Neural crest cell (in vitro differentiated cells): ENCODE measurements at places on chromosomes 1 and 21.
A peak's percentile ranks its signal among the peaks of the same experiment; 100 is the strongest.

DNA sequence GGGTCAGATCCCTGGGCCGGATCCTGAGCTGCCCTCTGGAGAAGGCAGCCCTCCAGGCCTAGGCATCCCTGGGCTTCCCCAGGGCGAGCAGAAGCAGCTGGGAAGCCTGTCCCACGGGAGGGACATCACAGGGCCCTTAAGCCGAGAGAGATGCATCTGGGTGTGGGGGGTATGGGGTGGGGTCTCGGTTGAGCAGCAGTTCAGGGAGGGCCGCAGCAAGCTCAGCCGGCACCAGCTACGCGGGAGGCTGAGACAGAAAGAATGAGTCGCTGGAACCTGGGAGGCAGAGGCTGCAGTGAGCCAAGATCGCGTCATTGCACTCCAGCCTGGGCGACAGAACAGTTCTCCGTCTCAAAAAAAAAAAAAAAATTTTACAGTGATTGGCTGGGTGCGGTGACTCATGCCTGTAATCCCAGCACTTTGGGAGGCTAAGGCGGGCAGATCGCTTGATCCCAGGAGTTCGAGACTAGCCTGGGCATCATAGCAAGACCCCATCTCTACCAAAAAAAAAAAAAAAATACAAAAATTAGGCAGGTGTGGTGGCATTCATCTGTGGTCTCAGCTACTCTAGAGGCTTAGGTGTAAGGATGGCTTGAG, 37.7 kb downstream of the RRP1 start:
- no peak for DNase-seq

- no peak for DNase-seq
These were observed 339 bp upstream of the RNPC3 start for GRCh38 chr1:103525114-103525606.

DNA sequence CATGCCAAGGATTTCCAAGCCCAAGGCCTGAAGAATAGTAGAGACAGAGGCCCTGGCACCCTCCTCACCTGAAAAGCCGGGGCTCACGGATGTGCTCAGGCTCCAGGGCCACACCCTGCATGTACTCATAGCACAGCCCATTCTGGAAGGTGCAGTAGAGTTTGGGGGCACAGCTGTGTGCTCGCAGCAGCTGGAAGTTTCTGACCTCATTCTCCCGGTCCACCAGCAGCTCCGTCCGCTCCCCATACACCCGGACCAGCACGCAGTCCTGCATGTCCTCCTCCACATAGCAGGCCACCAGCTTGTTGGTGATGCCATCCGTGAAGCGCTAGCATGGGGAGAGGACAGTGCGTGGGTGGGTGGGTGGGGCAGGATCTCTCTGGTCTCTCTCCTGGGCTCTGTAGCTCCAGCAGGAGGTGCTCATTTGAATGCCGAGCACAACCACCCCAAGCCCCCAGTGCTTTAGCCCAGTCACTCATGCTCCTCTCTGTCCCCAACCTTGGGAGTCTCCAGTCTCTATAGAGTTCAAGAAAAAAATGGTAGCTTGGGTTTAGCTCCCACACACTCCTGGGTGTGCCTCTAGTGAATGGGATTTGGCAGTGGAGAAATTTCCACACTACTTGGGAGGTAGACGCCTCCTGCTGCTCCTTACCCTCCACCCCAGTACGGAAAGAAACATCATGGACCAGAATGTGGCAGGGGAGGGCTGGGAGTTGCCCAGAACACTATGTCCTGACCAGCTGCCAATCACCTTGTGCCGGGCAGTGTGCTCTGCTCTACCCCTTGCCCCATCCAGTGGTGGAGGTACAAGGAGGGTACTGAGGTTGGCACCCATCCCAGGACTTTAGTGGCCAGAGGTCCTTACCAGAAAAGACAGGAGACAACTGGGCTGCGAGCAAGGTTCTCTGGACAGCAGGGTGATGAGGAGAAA, 1.9 kb downstream of the ETNK2 start:
- no peak for DNase-seq

GRCh38 chr1:24126018-24126671, 14.2 kb upstream of the MYOM3 start:
- DNase-seq, result no peak

- no peak for DNase-seq
These were observed 55.2 kb downstream of the PCNX2 start for GRCh38 chr1:233240371-233240770.

DNA sequence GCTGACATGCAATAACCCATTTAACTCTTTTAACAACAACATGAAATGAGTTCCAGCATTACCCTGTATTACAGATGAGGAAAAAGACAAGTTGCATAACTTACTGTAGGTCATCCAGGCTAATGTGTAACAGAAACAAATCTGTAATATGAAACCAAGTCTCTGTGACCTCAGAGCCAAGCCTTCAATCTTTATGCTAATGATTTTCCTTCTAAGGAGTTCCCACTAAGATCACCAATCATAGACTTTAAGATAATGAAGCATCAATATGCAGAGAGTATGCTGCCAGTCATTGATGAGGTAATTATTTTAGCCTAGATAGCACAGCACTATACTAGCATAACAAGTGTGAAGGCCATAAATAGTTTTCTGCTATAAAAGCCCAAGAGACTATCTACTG, 35.6 kb upstream of the RNPC3 start:
- DNase-seq, result no peak

DNA sequence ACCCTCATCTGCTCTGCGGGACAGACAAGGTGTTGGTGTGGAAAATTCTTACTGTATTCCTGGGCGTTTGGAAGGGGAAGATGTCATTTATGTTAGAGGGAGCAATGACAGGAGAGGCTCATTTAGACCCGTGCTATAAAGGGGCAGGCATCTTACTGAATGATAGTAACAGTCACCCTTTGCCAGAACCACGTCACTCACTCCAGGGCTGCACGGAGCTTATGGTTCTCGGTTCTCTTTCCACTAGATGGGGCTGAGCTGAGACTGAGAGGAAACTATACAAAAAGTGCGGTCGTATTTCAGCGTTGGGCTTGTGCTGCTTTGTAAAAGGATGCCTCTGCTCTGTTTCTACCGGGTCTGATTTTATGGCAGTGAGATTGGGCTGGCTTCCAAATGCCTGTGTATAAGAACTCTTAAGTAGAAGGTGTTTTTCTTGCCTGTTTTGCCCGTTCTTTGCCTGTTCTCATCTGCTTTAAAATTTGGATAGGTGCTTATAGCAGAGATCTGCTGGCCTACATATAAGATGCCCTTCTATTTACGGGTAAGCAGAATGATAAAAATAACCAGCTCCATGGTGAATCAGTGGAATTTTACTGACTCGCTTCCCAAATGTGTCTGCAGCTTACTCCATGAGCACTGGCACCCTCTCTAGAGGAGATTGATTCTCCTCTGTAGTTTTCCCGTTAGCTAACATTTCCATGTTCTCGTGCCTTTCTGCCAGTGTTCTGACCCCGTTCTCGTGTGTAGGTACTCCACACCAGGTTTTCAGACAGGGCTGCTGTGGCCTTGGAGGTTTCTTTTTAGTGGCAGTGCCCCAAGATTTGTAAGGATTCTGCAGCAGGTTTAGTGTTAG, 55.9 kb downstream of the MRPS6 start:
- DNase-seq, result peak; percentile 19

DNA sequence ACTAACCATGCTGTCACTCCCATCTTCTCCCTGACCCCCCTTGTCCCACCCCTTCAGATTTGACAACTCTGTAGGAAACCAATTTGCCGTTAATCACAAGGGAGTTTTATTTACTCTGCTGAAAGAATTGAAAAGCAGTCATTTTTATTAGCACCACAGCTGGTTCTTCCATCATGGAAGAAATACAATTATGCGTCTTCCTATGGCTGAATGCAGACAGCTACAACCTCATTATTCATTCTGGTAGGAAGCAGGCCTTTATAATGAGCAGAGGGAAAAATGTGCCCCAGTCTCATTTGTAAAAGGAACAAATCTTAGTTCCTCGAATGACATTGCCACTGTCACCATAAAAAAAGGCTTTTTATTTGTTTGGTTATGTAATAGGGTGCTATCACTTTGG, 35.2 kb downstream of the JUN start:
- no peak for DNase-seq

GRCh38 chr1:55120538-55120937, 81.2 kb downstream of the PCSK9 start:
- DNase-seq, result no peak

GRCh38 chr1:201376464-201377374, 761 bp downstream of the TNNT2 start:
- peak; percentile 62 for DNase-seq

DNA sequence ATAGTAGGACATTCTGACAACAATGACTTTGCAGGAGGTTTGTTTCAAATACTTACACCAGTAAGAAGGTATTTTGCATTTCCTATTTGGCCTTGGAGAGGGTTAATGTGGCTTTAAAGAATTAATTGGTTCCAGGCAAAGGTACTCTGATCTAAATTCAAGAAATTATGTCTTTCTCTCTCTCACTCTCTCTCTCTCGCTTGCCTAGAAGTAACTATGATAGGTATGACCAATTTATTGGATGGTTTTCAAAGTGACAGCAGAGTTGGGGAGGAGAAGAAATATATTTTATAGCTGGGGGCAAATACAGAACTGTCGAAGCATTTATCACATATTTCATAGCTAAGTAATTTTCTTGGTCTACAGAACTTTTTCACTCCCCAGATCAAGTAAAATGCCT, 116.0 kb downstream of the ATP6V1G3 start:
- no peak for DNase-seq

DNA sequence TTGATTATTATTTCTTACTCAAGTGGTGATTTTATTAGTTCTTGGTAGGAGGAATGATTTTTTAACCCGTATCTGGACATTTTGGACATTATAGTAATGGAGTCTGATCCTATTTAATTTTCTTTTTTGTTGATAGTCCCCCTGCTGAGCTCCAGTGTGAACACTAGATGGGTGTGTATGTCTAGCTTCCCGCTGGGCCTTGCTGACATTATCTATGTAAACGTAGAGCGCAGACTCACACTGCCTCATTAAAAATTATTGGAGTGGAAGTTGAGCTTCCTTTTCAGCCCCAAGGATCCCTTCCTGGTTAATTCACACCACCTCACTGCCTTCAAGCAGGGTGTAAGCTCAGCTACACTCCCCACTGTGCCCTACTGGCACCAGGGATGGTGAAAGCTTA, 467.6 kb upstream of the PKN2 start:
- no peak for DNase-seq

- DNase-seq, result no peak
These were observed 7.6 kb downstream of the DENND2D start for GRCh38 chr1:111192658-111193519.

GRCh38 chr1:24553931-24554330, 2.0 kb upstream of the NCMAP start:
- DNase-seq, result no peak

- DNase-seq, result no peak
These were observed 233.7 kb upstream of the NFIA start for GRCh38 chr1:60848583-60849188.

- no peak for DNase-seq
These were observed 193.7 kb upstream of the OLFM3 start for GRCh38 chr1:102190429-102190828.

- DNase-seq, result no peak
These were observed 12.7 kb downstream of the ADAMTS1 start for GRCh38 chr21:26832546-26832945.

DNA sequence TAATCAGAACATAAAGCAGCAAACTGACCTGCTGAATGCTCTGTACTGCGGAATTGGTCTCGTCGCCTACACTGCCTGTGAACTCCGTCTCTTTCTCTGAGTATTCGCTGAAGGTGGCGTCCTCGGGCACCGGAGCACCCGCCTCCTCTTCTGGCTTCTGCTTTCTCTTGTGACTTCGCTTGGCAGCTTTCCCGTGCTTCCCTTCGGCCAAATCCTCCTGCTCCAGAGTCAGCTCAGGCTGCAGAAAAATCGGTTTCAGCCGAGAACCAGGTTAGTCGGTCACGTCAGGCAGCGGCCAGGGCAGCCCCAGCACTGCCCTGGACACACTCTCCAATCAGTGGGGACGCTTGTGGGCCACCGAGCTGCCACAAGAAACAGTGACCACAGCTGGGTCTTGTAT, 35.8 kb upstream of the RIPK4 start:
- DNase-seq, result no peak

GRCh38 chr1:23650344-23650990, 41.1 kb upstream of the RPL11 start:
- DNase-seq, result no peak

- no peak for DNase-seq
These were observed 205.4 kb downstream of the NFIA start for GRCh38 chr1:61287734-61288133.

- DNase-seq, result no peak
These were observed 55.8 kb upstream of the PRDX6 start for GRCh38 chr1:173421286-173421685.

- no peak for DNase-seq
These were observed 392.5 kb downstream of the PBX1 start for GRCh38 chr1:164951508-164951907.

GRCh38 chr1:240116831-240117769, 25.4 kb downstream of the FMN2 start:
- DNase-seq, result no peak

GRCh38 chr1:101006553-101006952, 19.0 kb downstream of the DPH5 start:
- DNase-seq, result no peak

DNA sequence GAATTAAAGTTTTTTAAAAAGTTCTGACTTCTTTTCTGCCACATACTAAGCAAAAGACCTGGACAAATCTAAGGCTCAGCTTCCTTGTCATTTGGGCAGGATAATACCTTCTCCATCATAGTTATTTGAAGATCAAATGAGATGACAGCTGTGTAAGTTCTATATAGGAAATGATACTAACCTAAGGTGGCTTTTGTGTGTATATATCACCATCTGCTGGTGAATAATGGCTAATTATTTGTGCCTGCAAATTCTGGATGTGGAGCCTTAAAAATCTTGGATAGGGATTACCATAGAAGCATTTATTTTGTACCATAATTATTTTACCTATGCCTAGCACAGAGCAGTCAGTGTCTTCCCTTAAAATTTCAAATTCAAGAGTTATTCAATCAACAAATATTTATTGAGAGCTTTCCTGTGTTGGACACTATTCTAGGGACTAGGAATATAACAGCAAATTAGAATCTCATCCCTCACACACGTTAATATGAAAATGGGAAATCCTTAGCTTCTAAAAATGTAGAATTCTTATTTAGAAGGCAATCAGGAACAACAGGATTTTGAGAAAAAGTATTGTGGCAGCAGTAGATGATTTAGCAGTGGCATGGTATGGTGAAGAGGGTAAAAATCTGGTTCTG, 89.8 kb downstream of the TMEM200B start:
- DNase-seq, result no peak

GRCh38 chr1:235583511-235584001, 66.0 kb downstream of the GNG4 start:
- no peak for DNase-seq

GRCh38 chr1:32111040-32111623, 3.3 kb downstream of the KPNA6 start:
- DNase-seq, result no peak

GRCh38 chr1:116920211-116920610, 10.5 kb downstream of the PTGFRN start:
- no peak for DNase-seq

DNA sequence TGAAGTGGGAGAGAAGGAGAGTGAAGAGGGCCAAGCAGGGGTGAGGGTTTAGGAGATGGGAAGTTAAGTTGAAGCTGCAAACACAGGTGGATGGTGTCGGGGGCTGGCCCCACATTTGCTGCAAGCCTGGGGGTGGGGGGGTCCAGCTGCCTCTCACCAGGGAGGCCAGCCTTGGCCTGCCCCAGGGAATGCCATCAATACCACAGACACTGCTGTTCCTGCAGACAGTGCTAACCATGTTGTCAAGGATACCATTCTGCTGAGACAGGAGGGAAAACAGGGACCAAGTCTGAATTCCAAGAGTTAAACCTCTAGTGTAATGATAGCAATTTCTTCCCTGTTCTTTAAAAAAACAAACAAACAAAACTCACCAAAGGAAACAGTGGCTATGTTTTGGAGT, 8.0 kb downstream of the MECR start:
- no peak for DNase-seq

GRCh38 chr1:220841293-220841692, 38.0 kb upstream of the HLX start:
- DNase-seq, result no peak
